Ascending aorta (tissue), 2 donors: ENCODE measurements at places on chromosomes 3 and 15. TPM values are rescaled to one million over a fixed set of nuclear protein-coding genes. Genes with fewer than 3 reads are reported as not detected.

The CXCR6 gene
- 2.1 TPM for total RNA-seq

The ZPLD1 gene
- total RNA-seq, result not detected

The CYP8B1 gene
- 0.43 TPM for total RNA-seq

The NOX5 gene
- 0.53 TPM for total RNA-seq

The XYLB gene
- total RNA-seq, result 0.43 TPM

The GPR62 gene
- total RNA-seq, result not detected

The KCNMB2 gene
- total RNA-seq, result not detected

The ANKRD63 gene
- total RNA-seq, result not detected

DNA sequence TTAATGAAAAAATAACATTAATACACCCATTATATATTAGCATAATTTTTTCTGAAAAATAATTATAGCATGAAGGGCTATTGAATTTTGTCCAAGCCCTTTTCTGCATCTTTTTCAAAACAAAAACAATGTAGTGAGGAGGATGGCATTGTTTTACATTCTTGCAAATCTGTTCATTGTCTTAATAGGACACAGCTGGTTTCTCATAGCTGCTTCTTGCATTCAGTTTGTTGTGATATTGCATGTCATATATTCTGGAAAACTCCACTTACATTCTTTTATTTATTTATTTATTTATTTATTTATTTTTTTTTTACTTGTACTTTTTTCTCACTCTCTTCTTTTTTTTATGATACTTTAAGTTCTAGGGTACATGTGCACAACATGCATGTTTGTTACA is 107.4 kb downstream of the NR1D2 start:
- H3K36me3 ChIP-seq, result no peaks in the 10 kb centered on the region
- H3K27me3 ChIP-seq, result no peaks in the 10 kb centered on the region
- no peak for DNase-seq
- peaks cover 8% of the 10 kb centered on the region for H3K4me1 ChIP-seq
- H3K27ac ChIP-seq, result no peak overlapping the region
- H3K4me3 ChIP-seq, result no peak overlapping the region

DNA sequence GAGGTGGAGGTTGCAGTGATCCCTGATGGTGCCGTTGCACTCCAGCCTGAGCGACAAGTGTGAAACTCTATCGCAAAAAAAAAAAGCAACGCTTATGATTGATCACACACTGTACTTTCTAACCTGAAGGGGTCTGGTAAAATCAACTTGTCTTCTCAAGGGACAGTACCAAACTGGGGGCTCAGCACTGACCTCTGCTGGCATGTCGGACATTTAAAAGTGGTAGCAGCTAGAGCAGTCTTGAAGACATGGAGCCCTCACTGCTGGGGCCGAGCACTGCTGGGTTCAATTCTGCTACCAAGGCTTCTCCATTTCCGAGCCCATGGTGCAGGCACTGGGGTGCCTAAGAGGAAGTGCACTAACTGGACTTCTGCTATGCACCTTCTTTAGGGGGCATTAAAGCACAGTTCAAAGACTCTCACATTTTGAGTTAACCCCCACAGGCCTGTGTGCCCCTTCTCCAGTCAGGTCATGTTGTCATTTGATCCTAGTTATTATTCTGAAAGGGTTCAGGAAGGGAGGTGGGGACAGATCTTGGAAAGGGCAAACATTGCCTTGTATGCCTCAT is 26.4 kb upstream of the LAMP3 start:
- no peaks in the 10 kb centered on the region for H3K4me1 ChIP-seq
- H3K4me3 ChIP-seq, result no peak overlapping the region

GRCh38 chr3:172030181-172030580 is 9.2 kb upstream of the FNDC3B start:
- H3K4me3 ChIP-seq, result no peak overlapping the region
- DNase-seq, result no peak
- no peaks in the 10 kb centered on the region for H3K36me3 ChIP-seq
- H3K4me1 ChIP-seq, result no peaks in the 10 kb centered on the region

- peaks cover 8% of the 10 kb centered on the region for H3K4me1 ChIP-seq
- no peak for DNase-seq
- H3K36me3 ChIP-seq, result no peaks in the 10 kb centered on the region
- H3K27me3 ChIP-seq, result no peaks in the 10 kb centered on the region
Measured at GRCh38 chr3:133457465-133458067, 57.7 kb downstream of the BFSP2 start.

DNA sequence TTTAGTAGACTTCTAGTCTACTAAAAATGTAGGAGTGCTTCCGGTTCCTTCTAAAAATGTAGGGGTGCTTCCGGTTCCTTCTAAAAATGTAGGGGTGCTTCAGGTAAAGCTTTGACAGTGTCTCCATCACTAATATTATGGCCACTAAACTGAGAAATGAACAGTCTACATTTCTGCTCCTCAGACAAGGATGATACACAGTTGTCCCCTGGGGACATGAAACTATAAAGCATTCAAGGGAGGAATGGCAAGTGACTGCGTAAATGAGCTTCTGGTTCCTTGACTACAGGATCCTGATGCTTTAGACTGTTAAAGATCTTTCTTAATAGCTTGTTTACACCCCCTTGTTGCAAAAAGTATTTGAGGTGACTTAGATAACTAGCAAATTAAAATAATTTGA is 53.9 kb upstream of the SLC9A9 start:
- H3K4me3 ChIP-seq, result no peak overlapping the region
- H3K4me1 ChIP-seq, result no peaks in the 10 kb centered on the region
- no peak overlapping the region for H3K27ac ChIP-seq
- H3K27me3 ChIP-seq, result no peaks in the 10 kb centered on the region
- H3K36me3 ChIP-seq, result no peaks in the 10 kb centered on the region

- no peak for DNase-seq
- H3K27me3 ChIP-seq, result no peaks in the 10 kb centered on the region
- peaks cover 69% of the 10 kb centered on the region for H3K4me1 ChIP-seq
- H3K4me3 ChIP-seq, result no peak overlapping the region
- H3K36me3 ChIP-seq, result no peaks in the 10 kb centered on the region
- H3K27ac ChIP-seq, result peak overlapping the region; percentile 84
Measured at GRCh38 chr3:10194328-10195071, 29.8 kb downstream of the IRAK2 start.

DNA sequence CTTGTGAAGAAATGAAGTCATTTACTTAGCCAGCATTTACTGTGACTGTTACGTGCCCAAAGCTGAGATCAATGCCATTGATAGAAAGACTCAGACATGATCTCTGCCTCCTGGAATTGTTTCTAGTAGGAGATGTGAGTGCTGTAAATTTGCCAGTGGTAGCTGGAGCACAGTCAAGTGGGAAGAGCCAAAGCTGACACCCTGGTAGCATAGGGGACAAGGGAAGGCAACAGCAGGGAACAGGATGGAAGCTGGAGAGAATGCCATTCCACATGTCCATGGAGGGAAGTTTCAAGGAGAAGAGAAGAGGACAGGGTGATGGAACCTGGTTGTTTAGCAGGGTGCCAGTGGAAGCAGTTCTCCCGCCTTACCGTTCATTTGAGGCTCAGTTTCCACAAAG is 64.0 kb downstream of the TCAIM start:
- no peak overlapping the region for H3K4me3 ChIP-seq
- peaks cover 4% of the 10 kb centered on the region for H3K36me3 ChIP-seq
- H3K27ac ChIP-seq, result no peak overlapping the region
- no peaks in the 10 kb centered on the region for H3K27me3 ChIP-seq

GRCh38 chr15:58639992-58640391 is 109.5 kb downstream of the ADAM10 start:
- no peak overlapping the region for H3K4me3 ChIP-seq
- no peak overlapping the region for H3K27ac ChIP-seq
- no peaks in the 10 kb centered on the region for H3K27me3 ChIP-seq
- H3K4me1 ChIP-seq, result no peaks in the 10 kb centered on the region
- DNase-seq, result no peak

- H3K36me3 ChIP-seq, result no peaks in the 10 kb centered on the region
- DNase-seq, result peak; percentile 91
- H3K4me1 ChIP-seq, result no peaks in the 10 kb centered on the region
- peak overlapping the region; percentile 83 for H3K27ac ChIP-seq
- peak overlapping the region; percentile 49 for H3K4me3 ChIP-seq
Measured at GRCh38 chr3:150370122-150370602, 37.9 kb upstream of the TSC22D2 start.

- H3K4me1 ChIP-seq, result peaks cover 23% of the 10 kb centered on the region
- H3K27ac ChIP-seq, result peak overlapping the region; percentile 41
- H3K4me3 ChIP-seq, result no peak overlapping the region
- H3K36me3 ChIP-seq, result no peaks in the 10 kb centered on the region
- DNase-seq, result no peak
Measured at GRCh38 chr3:53776494-53777101, 69.6 kb downstream of the CHDH start.

DNA sequence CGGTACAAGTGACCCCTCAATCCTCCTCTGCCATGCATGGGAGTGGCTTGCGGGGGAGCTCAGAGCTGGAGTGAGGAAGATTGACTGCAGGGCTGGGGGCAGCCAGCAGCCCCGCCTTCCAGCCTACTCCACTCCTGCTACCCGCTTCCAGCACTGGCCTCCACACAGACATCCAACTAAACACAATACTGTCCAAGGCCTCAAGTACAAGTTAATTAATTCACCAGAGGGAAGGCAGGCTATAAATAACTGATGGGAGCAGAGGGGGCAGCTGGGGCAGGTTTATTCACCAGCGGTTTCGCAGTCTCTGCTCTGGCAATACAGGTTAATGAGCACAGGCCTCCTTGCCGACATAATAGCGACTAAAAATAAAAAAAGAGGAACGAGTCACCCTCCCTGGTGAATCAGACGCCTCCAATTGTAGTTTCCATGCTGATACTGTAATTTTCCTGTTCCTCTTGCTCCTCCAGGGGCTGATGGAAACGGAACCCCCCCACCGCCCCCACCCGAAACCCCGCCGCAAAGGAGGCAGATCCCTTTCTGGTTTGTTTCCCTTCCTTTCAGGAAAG is 166.4 kb upstream of the TLE3 start:
- H3K27ac ChIP-seq, result no peak overlapping the region
- no peak overlapping the region for H3K4me3 ChIP-seq
- H3K36me3 ChIP-seq, result no peaks in the 10 kb centered on the region
- H3K27me3 ChIP-seq, result no peaks in the 10 kb centered on the region
- DNase-seq, result no peak
- peaks cover 6% of the 10 kb centered on the region for H3K4me1 ChIP-seq

DNA sequence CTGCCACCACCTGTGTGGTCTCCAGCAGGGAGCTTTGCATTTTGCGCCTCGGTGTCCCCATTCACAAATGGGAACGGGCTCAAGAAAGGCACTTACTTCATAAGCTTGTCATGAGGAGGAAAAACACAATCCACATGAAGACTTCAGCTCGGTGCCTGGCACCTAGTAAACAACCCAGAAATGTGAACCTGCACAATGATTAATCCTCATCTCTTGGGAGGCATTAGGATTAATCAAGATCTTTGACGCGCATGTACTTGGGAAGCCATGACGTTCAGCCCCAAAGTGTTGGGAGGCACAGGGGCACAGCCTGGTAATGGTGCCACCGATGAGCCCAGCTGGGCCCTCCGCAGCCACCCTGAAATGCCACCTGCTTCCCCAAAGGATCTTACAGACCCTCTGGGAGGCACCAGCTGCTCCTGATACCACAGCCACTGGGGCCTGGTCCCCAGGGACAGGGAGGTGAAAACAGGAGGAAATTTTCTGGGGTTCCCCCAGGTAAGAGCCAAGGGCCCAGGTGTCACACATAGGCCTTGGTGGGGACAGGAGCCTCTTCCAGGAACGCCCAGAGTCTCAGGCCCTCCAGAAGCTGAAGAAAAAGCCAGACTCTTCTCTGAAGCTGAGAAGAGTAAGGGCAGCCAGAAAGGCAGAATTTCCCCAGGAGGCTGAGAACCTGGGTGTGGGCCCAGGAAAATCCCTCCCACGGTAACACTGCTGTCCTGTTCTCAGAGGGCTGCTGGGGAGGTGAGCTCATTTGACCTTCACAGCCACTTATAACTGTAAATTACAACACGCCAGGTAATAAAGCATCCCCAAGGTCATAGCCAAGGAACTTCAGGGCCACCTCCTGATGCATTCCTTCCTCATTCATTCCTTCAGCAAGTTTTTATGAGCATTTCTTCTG is 507.5 kb downstream of the SHQ1 start:
- peaks cover 36% of the 10 kb centered on the region for H3K4me1 ChIP-seq
- DNase-seq, result no peak
- no peak overlapping the region for H3K4me3 ChIP-seq
